ENCODE measurements at places on chromosomes 1 and 21.
A peak's percentile ranks its signal among the peaks of the same experiment; 100 is the strongest.

GRCh38 chr1:98264727-98265126 is 343.9 kb upstream of the DPYD start:
- DNase-seq = no peak

- no peak for DNase-seq
Measured at GRCh38 chr1:49541096-49541752, 482.5 kb downstream of the AGBL4 start.

GRCh38 chr1:186042230-186042629 is 308.0 kb downstream of the HMCN1 start:
- DNase-seq = no peak

DNA sequence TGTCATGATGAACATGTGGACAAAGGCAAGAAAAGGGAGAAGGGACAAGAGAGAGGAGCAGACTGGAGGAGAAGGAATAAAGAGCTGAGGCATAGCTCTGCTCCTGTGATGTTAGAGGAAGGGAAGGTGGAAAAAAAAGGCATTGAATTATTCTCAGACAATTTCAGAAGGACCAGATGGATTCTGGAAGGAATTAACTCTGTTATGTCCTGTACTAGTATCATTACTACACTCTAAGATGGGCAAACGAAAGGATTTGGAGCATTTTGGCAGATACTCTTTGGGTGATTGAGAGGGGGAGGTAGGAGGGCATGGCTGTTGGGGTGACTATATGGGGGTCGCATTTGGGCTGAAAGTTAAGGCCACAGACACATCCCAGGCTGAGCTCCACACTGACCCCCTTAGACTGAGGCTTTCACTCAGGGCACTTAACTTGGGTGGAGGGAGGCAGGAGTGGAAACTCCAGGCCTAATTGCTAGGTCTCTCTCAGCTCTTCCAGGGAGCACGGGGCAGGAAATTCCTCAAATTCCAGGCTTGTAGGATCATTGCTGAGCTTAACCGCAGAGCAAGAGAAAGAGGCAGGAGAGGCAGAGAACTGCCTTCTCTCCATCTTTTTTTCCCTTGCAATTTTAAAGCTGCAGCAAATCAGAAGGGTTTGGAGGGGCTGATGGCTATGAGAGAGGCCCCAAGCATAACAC is 25.9 kb downstream of the KIRREL1 start:
- no peak for DNase-seq

- DNase-seq = peak; percentile 47
Measured at GRCh38 chr1:35726450-35727433, 8.1 kb upstream of the C1orf216 start.

DNA sequence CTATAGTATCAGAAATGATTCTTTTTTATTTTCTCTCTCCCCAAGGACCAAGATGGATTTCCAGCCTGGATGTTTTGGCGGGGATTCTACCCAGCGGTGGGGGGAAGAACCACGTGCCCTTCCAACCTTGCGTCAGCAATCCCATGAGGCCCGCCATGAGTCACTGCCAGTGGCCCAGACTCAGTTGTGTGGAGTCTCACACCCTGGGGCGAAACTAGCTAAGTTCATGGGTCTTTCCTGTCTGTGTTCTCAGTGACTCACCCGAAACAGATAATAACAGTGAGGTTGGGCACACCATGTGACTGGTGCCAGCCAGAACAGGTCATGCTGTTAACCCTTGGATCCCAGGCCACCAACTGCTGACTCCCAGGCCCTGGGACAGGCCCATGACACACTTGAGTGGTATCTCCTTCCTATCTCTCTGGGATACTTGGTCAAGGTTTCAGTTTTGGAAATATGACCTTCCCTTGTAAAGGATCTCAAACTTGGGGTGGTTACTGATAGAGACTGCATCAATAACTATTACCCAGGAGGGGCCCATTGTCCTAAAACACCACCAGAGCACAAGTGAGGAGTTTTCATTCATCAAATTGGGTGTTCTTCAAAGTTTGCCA is 98.0 kb upstream of the DUSP10 start:
- peak; percentile 75 for DNase-seq

- DNase-seq = no peak
Measured at GRCh38 chr1:20666804-20667203, 5.6 kb upstream of the DDOST start.

DNA sequence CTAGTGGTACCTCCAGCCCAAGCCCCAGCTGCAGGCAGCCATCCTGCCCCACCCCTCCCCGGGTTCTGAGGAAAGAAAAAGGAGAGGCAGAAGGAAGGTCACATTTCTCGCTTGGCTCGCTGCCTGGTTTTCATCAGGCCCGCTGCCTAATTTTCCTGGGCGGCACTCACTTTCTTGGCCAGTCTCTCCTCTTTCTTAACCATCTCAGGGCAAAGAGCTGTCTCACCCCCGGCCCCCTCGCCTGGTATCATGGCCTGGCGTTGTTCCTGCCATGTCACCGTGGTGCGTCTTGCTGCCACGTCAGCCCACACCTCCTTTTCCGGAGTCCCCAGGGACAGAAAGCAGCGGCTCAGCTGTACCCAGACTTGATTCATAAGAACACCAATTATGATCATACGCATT is 26.6 kb upstream of the CASZ1 start:
- no peak for DNase-seq

- DNase-seq = no peak
Measured at GRCh38 chr1:1359308-1359663, 931 bp upstream of the MXRA8 start.

- no peak for DNase-seq
Measured at GRCh38 chr1:27235827-27236226, 1.4 kb downstream of the WDTC1 start.

DNA sequence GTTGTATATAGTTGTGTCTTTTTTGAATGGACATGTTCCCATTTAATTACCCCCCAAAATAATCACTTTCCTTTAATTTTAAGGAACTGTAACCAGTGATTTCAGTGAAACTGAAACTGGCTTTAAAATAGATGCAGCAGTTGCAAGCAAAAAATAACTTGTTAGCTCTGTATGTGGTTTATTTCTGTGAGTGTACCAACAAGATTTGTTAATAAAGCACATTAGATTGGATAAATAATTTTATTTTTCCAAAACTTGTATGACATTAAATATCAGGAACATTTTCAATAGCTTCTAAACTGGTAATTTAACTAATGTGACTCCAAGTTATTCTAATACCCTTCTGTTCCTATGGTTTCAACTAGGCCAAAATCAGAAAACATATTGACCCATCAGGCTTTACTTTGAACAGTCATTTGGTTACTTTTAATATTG is 184.3 kb upstream of the CACYBP start:
- DNase-seq = no peak

DNA sequence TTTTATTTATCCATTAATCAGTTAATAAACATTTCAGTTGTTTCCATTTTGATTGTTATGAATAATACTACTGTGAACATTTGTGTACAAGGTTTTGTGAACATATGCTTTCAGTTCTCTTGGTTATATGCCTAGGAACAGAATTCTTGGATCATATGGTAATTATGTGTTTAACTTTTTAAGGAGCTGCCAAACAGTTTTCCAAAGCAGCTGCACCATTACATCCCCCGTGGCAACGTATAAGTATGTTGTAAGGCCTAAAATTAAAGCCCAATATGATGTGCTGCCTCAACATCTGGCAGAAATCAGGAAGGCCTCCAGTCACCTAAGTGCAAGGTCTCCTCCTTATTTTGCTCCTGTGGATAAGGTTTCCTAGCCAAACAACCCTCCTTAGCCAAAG is 235.6 kb upstream of the CACYBP start:
- DNase-seq = no peak

- DNase-seq = no peak
Measured at GRCh38 chr1:170967042-170967910, 31.9 kb downstream of the MROH9 start.

DNA sequence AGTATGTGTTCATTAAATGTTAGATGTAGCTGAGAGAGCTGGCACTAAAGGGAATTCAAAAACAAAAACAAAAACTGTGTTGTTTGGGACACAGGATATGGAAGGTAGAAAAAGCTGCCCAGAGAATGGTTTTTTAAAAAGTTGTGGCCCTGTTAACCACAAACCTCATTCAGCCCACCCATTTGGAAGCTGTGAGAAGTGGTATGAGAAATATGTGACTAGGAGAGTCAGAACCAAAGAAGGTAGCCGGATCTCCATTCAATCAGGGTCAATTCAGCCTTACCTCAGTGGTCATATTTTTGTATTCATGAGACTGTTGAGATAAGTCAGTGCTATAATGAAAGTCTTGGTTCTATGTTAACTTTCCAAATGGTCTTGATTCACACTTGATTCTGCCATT is 29.8 kb upstream of the CACYBP start:
- no peak for DNase-seq

- DNase-seq = peak; percentile 43
Measured at GRCh38 chr1:201385299-201385891, 7.9 kb upstream of the TNNT2 start.

DNA sequence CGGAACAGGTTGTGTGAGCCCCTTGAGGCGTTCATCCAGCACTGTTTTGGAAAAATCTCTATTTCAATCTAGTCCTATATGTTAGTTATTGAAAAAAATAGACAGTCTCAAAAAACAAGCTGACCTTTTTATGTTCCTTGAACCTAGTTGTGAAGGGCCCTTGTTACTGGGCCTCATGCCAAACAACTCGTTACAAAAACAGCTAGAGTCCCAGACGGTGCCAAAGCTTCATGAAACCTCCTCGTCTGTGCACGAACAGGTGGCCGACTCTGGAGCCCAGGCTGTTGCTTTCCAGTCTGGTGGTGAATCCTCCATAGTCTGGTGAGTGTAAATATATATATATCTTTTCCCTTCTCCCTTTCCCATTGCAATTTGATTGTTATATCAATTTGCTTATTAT is at the start of gene CHIA:
Gene CHIA (plus strand): TSS at position 222 of the 400 bp plus-strand sequence. CDS start 19,617 bp downstream, outside the sequence.
- no peak for DNase-seq

GRCh38 chr1:168373869-168374268 is 93.2 kb downstream of the TBX19 start:
- DNase-seq = no peak

All from stimulated activated CD4-positive, alpha-beta T cell treated with anti-CD3 and anti-CD28 coated beads, Interleukin-4, amount 100 ng/mL, for 1 hour (primary cell).